ENCODE measurements at places on chromosomes 1 and 21.

GRCh38 chr1:175878775-175879174, 135.4 kb upstream of the TNR start:
- DNase-seq, result no peak

GRCh38 chr1:118339400-118340124, 154.5 kb upstream of the SPAG17 start:
- DNase-seq, result no peak

- peak; percentile 21 for DNase-seq
These were observed 37.9 kb downstream of the WNT4 start for GRCh38 chr1:22104865-22105437.

- DNase-seq, result no peak
These were observed 18.3 kb upstream of the ALPL start for GRCh38 chr1:21490774-21491487.

GRCh38 chr1:155324037-155324716, 3.5 kb downstream of the RUSC1 start:
- peak; percentile 67 for DNase-seq

- no peak for DNase-seq
These were observed 29.8 kb downstream of the FHAD1 start for GRCh38 chr1:15276691-15277446.

GRCh38 chr1:2088458-2088857, 38.2 kb downstream of the PRKCZ start:
- DNase-seq, result no peak

- no peak for DNase-seq
These were observed 26.4 kb downstream of the HSPG2 start for GRCh38 chr1:21910558-21911204.

GRCh38 chr1:112169517-112169916, 180.0 kb upstream of the KCND3 start:
- DNase-seq, result no peak

- DNase-seq, result no peak
These were observed 41.6 kb downstream of the GNG12 start for GRCh38 chr1:67791686-67792085.

DNA sequence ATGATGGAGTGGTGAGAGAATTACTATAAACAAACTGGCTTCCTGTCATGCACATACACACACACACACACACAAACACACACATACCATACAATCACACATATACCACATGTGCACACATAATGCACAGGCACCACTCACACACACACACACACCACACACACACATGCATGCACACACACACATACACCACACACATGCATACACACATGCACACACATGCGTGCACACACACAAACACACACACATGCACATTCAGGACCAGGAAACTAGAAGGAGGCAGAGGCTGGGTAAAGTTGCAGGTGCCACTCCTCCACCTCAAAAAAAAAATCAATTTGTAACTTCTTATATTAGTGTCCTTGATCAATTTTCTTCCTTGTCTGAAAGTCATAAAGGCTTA, 153.0 kb downstream of the ASTN1 start:
- DNase-seq, result no peak

DNA sequence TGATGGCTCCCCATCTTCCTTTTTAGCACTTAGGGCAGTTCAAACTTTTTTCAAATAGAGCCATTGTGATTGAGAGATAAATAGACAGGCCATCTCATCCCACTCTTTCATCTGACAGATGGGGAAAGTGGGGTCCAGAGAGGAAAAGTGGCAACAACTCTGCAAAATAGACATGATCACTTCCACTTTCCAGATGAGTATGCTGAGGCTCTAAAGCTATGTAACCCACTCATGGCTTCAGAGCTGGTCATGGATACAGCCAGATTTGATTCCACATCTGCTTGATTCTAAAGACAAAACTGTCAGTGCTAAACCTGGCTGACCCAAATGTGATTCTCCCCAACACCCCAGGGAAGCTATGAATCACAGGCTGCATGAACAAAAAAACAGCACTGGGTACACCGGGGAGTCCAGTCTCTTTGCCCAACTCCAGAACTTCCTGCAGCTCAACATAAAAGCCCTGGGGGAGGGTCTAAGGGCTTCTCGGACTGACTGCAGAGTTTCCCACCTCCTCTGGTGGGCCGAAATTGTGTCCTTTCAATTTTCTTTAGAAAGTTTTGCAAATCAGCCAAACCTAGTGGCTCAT, 59.3 kb downstream of the PLPP3 start:
- no peak for DNase-seq

DNA sequence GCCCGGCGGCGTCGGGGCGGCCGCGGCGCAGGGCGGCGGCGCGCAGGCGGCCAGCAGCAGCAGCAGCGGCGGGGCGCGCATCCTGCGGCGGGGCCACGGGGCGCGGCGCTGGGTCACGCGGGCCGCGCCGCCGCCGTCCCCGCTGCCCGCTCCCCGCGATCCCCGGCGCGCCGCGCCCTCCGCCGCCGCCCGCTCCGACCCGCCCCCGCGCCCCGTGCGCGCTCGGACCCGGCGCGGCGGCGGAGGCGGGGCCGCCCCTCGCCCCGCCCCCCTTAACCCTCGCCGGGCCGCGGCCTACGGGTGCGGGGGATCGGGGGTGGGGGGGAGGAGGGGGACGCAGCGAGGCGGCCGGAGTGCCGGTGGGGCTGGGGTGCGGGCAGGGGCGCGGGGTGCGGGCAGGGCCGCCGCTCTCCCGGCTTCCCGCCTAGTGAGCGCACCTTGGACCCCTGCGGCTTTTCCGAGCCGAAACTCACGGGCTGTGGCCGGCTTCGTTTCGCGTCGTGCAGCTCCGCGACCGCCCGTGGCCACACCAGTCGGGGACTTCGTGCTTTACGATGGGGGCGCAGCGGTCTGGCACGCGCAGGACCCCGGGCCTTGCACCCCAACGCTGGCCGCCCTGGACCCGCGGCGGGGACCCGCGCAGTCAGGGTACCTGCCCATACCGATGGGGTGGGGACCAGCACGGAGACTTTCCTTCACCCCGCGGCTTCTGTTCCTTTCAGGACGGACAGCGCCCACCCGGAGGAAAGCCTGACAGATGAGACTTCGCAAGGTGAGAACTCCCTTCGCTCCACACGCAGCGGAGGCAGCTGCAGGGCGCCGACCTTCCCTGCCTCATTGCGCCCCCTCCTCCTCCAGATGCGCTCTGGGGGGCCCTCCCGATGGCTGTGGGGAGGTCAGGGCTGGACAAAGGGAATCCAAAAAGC, at the start of gene FNDC10:
FNDC10 (minus strand) TSS at position 201 of the 926 bp plus-strand sequence; CDS start at position 81, 120 bp downstream.
- no peak for DNase-seq

- no peak for DNase-seq
These were observed 116.3 kb upstream of the ADAMTS5 start for GRCh38 chr21:27083144-27083543.

DNA sequence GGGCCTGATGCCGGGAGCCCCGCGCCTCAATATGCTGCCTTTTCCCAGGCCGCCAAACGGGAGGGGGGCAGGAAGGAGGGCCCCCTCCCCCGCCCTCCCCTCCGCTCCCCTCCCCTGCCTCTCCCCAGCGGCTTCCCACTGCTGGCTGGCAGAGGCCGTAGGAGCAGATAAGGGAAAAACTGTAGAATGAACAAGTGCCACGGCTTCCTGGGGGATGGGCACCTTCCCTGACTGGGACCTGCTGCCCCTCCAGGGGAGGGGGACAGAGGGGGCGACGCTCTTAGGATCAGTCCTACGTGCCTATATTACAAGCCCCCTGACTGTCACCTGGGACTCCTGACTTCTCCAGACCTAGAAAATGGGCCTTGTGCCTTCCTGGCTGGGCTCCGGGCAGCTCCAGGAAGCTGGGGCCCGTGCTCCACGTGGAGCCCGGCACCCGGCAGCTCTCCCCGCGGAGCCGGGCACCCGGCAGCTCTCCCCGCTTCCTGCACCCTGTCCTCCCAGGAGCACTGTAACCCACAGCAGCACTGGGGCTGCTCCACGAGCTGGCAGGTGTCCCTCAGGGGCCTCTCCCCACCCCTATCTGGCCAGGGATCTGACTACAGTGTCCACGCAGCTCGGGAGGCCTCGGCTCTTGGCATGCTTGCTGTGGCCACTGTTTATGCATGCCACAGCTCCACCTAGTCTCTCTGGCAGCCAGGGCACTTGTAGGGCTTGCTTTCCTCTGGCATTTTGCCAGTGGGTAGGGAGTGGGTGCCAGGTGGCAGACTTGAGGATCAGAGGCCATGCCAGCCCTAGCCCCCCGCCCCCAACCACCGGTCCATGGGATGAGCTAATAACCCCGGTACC, 674 bp upstream of the HES5 start:
- DNase-seq, result no peak

DNA sequence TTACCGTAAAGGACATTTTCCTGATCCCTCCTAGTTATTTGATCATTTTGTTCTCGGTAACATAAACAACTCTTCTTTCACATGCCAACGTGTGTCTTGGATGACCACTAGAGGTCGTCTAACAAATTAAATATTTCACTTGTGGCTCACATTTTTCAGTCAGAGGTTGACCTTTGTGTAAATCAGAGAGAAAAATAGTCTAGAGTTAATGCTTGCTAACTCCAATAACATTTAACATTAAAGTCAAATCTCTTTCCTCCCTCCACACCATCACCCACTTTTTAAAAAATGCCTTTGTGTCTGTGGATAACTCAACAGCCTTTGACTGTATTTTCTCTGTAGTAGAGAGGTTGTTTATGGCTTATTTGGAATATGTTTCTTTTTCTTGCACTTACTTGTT, 220.5 kb upstream of the B3GALT2 start:
- DNase-seq, result no peak

DNA sequence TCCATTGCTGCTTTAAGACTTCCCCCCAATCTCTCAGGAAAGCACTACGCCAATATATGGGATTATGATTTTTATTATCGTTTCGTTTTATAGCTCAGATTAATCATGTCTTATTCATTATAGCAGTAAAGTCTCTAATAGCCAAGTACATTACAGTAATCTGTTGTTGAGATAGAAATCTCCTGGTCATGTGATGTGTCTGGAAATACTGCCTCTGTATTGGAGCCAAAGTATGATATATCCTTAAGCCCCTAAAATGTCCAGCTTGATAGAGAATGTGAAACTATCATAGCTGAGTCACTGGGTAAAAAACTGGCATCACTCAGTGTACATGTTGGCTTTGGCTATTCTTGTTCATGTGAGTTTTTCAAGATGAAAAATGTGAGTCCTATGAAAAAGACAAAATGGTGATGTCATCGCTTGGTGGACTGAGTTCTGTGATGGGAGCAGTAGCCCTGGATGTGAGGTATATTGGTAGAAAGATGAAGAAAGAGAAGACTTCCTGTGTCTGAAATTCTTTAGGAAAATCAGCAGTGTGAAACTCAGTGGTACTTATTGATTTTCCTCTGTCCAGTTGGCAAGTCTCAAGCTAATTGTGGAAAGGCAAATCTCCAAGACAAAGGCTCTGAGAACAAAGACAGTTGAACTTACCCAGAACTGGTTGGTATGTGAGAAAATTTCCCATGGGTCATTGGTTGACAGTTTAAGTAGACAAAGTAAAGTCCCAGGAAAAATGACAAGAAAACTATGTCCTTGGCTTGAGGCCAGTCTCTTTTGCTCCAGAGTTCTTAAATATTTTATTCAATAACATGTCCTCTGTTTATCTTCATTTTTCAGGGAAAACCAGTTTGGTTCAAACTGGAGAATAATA, 76.2 kb downstream of the BRINP2 start:
- no peak for DNase-seq

DNA sequence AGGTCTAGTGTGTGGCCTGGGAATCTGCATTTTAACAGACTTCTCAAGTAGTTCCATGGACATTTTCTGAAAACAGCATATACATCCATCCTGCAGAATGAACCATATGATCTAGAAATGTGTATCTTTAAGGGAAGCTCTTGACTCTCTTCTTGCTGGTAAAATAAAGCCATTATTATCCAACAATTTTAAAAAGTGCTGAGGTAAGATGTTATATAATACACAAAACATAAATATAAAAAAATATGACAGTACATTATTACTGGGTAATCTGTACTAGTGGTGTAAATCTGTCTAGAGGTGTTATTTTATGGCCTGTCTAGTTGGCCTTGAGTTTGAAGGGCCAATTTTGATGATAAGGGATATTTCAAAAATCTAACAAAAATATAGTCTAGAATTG, 201.2 kb downstream of the HMCN1 start:
- no peak for DNase-seq

GRCh38 chr1:86596741-86597290, 49.9 kb downstream of the CLCA4 start:
- DNase-seq, result no peak

GRCh38 chr1:11568687-11569086, 85.5 kb downstream of the FBXO2 start:
- no peak for DNase-seq

GRCh38 chr1:182426442-182427430, 23.2 kb upstream of the RGSL1 start:
- DNase-seq, result no peak

DNA sequence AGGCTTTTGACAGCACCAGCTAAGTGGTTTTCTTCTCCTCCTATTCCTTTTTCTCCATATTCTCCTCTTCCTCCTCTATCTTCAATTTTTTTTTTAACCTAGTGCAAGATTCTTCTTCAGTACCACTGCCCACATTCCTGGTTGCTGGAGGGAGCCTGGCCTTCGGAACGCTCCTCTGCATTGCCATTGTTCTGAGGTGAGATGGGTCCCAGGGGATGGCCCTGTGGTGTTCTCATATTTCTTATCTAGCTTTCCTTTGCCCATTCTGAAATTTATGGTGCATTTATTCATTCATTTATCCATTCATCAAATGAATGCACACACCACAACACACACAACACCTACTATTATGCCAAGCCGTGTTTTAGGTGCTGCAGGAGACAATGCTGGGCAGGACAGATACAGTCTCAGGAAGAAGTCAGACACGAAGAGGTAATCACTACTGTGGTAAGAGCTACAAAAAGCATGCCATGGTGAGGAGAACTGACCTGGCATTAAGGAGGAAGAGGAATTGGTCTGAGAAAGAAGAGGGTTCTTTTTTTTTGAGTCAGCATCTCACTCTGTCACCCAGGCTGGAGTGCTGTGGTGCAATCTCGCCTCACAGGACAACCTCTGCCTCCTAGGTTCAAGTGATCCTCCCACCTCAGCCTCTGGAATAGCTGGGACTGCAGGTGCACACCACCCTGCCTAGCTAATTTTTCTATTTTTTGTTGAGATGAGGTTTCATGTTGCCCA, 47.5 kb upstream of the TDRD10 start:
- no peak for DNase-seq

GRCh38 chr1:8524627-8525157, 206.8 kb downstream of the SLC45A1 start:
- DNase-seq, result no peak

GRCh38 chr1:109229531-109230127, 15.9 kb downstream of the SARS1 start:
- no peak for DNase-seq

DNA sequence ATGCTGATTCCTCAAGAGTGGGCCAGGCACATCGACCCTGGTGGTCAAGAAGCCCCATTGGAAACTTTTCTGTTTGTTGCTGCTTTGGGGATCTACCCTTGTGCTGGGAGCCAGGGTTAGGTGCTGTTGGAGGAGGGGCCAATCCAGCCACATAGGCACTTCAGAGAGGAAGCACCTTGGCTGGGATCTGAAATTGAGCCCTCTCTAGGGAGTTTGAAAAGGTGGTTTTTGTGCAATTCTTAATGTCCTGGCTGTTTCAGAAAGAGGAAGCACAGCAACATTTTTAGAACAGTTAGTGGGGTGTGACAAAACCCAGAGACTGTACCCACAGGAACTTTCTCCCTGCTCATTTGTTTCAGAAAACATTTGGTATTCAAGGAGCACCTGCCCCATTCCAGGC, 17.2 kb upstream of the BEND5 start:
- no peak for DNase-seq

GRCh38 chr1:85605484-85606413, 25.2 kb downstream of the CCN1 start:
- DNase-seq, result no peak

GRCh38 chr1:68231627-68232288, 565 bp downstream of the WLS start:
- no peak for DNase-seq

- DNase-seq, result no peak
These were observed 33.1 kb downstream of the FAM177B start for GRCh38 chr1:222769971-222770620.
